ENCODE measurements at places on chromosomes 1 and 21. TPM values are rescaled to one million over a fixed set of nuclear protein-coding genes. Genes with fewer than 3 reads are reported as not detected.

The PODN gene
- not detected for total RNA-seq

The OR2T11 gene
- total RNA-seq, result not detected

The KIAA0040 gene
- 80.2 TPM for total RNA-seq

The FCGR2B gene
- total RNA-seq, result 0.25 TPM

The DPYD gene
- total RNA-seq, result 44.6 TPM

The KPRP gene
- not detected for total RNA-seq

The CASQ1 gene
- 0.35 TPM for total RNA-seq
